ENCODE measurements at places on chromosomes 2 and 18.

GRCh38 chr2:153971250-153971649 is 99.5 kb downstream of the GALNT13 start:
- DNase-seq, result no peak

- DNase-seq, result no peak
Observed at GRCh38 chr2:174172802-174173355, 75.5 kb downstream of the OLA1 start.

DNA sequence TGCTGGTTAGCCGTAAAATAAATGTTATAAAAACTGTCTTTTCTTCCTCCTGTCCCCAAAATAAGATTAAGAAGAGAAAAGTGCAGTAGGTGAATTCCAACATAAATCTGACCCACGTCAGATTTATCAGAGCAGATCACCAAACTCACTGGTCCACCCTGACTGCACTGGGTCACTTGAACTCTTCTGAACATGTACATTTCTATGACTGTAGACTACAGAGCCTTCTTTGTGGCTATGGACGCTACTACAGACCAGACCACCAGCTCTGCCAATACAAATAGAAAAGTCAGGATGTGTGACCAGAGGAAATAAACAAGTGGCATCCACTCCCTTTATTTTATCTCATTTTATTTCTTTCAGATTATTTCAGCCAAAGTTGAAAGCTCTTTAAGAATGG is 11.6 kb downstream of the DSG2 start:
- DNase-seq, result no peak

DNA sequence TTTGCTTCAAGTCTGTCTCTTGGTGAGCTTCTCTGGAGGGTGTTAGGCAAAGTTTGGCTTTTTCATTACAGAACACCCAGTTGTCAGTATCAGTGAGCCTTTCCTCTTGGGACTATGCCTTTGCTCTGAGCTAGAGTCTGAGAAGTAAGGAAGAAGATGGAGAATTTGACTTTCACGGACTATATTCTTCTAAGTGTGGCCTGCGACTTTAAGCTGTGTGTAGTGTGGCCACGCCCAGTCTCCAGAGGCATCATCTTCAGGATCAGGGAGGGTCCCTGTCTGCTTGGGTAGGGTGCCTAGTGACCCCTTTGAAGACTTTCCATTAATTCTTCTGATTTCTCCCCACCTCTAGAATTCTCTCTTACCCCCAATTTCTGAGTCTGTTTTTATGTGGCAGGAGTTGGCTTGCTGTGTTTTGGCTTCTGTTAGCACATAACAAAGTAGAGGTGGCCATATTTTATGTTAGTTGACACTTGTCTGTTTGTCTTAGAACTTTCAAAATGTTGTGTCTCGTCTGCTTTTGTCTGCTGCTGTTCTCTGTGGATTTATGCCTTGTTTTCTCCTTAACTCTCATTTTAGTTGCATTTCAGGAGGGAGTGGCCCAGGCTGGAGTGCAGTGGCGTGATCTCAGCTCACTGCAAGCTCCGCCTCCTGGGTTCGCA is 8.6 kb downstream of the PLEKHB2 start:
- DNase-seq, result no peak

GRCh38 chr18:63936932-63937393 is 12.1 kb upstream of the HMSD start:
- DNase-seq, result no peak

- no peak for DNase-seq
Observed at GRCh38 chr18:34884436-34884835, 156.8 kb upstream of the MAPRE2 start.

DNA sequence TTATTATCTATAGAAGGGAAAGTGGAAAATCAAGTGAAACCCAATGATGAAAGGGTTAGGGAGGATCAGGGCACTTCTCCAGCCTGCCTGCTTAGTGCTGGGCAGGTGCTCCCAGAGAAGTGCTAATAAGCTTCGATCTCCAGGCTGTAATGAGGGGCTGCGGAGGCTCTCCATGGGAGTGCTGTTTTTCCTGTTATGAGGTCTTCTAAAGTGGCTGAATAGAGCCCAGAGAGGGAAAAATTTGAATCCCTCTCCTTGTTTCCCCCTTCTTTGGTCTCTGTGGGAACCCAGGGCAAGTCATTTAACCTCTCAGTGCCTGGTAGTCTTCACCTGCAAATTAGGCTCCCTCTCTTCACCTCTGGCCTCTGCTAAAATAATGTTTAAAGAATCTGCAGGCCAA is 351.7 kb upstream of the DCC start:
- no peak for DNase-seq

DNA sequence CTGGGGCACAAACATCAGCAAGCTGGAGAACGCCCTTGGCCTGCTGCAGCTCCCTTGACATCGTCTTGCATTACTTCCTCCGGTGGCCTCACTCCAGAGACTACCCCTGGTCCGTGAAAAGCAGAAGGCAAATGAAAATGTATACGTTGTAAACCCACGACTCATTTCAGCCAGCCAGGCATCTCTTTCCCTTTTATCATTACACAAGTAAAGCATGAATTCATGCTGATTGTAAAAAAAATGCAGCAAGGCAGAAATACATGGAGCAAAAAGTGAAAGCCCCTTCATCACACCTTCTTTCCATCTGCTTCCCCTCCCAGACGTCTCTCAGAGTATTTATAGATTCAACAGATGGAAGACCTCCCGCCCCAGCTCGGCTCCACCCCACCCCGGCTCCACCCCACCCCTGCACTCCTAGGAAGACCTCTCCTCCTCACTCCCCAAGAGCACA is 41.6 kb upstream of the RALBP1 start:
- DNase-seq, result no peak

- DNase-seq, result peak; percentile 12
Observed at GRCh38 chr18:31658670-31659575, 25.5 kb downstream of the B4GALT6 start.

DNA sequence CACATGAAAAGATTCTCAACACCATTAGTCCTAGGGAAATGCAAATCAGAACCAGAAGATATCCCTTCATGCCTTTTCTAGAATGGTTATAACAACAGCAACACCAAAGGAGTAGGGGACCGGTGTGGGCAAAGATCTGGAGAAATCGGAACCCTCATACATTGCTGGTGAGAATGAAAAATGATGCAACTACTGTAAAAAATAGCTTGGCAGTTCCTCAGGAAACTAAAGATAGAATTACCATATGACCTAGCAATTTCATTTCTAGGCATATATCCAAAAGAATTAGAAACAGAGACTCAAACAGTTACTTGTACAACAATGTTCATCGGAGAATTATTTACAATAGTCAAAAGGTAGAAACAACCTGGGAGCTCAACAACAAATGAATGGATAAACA is 29.2 kb upstream of the CDH7 start:
- DNase-seq, result no peak

DNA sequence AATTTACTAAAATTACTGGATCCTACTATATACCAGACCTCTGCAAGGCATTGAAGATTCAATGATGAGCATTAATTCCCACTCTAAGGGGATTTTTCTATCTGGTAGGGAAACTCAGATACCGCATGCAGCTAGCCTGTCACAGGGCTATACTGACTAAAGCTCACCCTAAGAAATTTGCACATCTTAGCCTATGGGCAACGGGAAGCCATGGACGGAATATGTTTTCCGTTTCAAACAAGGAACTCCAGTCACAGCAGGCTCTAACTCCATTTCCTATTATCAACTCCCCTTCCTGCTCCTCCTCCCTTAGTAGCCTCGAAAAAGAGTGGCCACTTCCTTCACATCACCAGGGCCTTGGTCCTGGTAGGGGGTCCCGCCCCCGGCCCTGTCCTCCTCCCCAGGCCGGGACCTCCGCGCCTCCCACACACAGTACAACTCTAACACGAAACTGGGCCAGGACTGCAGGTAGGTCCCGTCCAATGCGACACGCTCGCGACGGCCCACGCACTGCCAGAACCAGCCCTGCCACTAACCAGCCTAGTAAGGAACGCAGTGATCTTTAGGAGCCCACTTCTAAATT is 659 bp upstream of the COX5B start:
- DNase-seq, result no peak

DNA sequence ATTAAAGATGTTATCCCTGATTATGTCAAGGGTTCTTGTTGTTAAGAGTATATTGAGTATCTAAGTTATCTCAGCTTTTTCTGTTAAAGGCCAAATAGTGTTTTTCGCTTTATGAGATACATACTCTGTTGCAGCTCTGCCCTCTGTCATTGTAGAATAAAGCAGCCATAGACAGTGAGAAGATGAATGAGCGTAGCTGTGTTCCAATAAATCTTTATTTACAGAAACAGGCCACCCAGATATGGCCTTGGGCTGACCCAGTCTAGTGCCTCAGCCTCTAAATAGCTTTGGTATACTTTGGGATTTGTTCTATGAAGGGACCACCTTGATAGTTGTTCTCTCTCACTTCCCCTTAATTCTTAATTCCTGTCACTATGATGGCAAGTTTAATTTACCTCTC is 72.8 kb upstream of the EML6 start:
- no peak for DNase-seq

- DNase-seq, result no peak
Observed at GRCh38 chr2:9169349-9170107, 37.1 kb upstream of the ASAP2 start.

DNA sequence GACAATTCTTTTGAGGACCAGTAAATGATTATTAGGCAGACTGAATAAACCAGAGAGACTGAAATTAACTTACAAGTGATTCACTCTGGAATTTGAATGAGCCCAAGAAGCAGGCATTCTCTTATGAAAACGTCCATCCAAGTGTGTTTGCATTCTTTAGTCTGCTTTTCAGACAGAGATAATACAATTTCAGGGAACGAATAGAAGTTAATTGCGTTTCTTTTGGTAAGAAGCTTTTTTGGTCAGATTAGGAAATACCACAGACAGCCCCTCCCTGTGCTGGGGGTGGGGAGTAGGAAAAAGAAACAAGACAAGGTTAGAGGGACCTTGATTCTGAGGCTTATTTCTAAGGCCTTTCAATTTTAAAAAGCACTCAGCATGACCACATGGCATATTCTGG is 874.4 kb downstream of the SUCLG1 start:
- no peak for DNase-seq

DNA sequence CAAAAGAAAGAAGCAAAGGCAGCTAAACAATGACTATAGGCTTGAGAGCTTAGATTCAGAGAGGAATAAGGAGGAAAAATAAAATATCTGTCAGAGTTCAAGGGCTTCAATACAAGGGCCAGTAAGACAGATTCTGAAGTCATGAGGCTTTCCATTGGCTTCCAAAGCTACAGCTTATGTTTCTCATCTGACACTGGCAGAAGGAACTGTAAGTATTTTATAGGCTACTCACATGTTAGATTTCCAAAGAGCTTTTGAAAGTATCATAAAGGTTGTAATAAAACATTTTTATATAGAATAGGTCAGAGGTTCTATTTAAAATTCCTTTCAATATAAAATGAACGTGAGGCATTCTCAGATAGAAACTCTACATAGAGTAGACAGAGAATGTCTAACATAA is 746.6 kb upstream of the NXPH2 start:
- DNase-seq, result no peak
